ENCODE measurements at places on chromosomes 5 and 9. TPM values are rescaled to one million over a fixed set of nuclear protein-coding genes. Genes with fewer than 3 reads are reported as not detected.

DNA sequence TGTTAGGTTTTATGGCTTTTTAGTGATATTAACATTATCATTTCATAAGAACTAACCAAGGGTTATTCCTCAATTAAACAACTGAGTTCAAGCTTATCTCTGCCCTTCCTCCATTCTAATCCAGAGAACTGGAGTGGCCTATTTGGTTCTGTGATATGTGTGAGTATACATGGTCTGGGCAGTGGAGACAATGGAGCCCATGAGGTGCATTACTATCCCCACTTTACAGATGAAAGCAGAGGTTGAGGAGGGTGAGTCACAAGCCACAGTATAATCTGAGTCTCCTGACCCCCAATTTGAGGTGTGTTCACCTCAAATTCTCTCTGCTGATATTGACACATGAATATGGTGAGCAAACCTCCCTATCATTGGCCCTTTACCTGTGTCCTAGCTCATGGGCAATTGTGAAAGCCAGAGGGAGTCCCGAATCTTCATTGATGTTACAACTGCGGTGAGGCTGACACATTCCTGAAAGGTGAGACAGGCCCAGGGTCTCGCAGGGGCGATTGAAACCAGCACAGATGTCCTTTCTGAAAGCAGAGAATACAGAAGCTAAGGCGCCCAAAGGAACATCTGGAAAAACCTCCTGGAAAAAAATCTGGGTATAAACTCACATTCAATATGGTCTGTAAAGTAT is 217.2 kb downstream of the TARS1 start:
- DNase-seq, result no peak
- H3K27ac ChIP-seq, result no peak overlapping the region
- no peaks in the 10 kb centered on the region for H3K4me1 ChIP-seq
- H3K4me3 ChIP-seq, result no peak overlapping the region
- no peaks in the 10 kb centered on the region for H3K27me3 ChIP-seq
- no peaks in the 10 kb centered on the region for H3K36me3 ChIP-seq

DNA sequence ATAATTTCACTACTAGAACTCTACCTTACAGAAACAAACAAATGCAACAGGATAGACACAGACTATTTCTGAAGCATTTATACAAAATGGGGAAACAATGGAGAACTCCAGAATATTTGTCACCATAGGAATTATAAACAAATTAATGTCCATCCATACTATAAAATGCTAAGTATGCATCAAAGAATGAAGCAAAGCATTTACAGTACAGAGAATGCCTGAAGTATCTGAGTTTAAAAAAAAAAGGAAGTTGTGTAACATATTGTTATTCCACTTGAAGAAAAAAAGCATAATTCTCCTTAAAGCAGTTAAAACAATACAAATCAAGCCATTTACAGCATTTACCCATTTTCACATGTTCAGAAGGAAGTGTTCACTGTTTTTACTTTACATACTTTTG is 53.0 kb downstream of the DROSHA start:
- no peak overlapping the region for H3K27ac ChIP-seq
- DNase-seq, result no peak
- H3K36me3 ChIP-seq, result no peaks in the 10 kb centered on the region
- H3K27me3 ChIP-seq, result no peaks in the 10 kb centered on the region
- H3K4me3 ChIP-seq, result no peak overlapping the region
- H3K4me1 ChIP-seq, result no peaks in the 10 kb centered on the region

DNA sequence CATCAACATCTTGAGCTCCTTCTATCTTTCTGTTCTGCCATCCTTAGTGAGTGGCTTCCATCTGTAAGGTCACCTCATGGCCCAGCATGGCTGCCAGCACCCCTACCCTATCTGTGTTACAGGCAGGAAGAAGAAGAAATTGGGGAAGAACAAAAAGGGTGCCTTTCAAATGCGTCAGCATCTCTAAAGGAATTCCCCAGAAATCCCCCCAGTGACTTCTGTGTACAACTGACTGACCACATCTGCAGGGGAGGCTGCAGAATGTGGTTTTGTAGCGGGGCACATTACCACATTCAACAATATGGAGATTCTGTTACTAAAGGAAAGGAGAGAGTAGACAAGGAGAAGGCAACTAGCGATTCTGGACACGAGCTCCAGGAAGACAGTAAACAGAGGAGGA is 40.1 kb downstream of the ALG2 start:
- peaks cover 4% of the 10 kb centered on the region for H3K4me1 ChIP-seq
- no peaks in the 10 kb centered on the region for H3K36me3 ChIP-seq
- no peaks in the 10 kb centered on the region for H3K27me3 ChIP-seq
- H3K4me3 ChIP-seq, result no peak overlapping the region
- no peak overlapping the region for H3K27ac ChIP-seq

DNA sequence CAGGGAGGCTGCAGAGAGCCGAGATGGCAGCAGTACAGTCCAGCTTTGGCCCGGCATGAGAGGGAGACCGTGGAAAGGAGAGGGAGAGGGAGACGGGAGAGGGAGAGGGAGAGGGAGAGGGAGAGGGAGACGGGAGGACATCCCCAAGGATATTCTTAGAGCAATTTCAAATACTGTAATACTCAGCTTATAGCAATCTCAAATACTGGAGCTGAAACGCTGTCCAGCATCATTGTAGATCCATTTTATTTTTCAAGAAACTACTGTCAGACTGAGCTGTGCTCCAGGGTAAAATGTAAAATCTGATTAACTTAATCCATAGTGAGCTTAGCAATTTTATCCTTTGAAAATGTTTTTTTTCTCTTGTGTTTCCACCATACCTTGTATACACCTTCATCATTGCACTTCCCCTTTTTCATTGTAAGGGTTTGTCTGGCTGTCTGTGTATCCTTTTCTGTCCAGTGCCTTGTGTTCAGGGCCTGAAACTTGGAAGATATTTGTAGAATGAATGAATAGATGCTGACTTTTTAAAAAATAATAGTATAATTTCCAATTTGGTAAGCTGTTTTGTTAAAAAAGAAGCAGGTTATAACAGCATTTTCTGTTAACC is 64.0 kb upstream of the LRRC70 start:
- no peaks in the 10 kb centered on the region for H3K36me3 ChIP-seq
- H3K4me3 ChIP-seq, result no peak overlapping the region
- no peak for DNase-seq
- H3K27me3 ChIP-seq, result no peaks in the 10 kb centered on the region

DNA sequence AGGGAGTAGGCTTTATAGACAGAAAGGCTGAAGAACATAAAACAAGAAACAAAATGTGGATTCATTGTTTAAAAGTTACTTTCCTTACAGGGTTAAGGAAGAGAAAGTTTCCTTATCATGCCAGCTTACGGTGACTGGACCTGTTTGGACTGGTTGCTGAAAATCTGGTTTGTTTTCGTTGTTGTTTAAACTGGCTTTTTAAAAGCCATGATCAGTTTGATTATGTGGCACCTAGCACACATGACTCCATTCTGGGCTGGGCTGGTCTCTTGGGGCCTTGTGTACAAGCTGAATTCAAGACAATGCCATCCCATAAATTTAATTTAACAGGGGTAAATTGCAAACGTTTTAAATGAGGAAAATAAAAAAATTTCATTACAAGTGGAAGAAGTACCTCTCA is 18.4 kb upstream of the ZNF474 start:
- DNase-seq, result no peak
- H3K27ac ChIP-seq, result no peak overlapping the region
- H3K4me1 ChIP-seq, result no peaks in the 10 kb centered on the region
- H3K27me3 ChIP-seq, result no peaks in the 10 kb centered on the region
- H3K36me3 ChIP-seq, result no peaks in the 10 kb centered on the region
- H3K4me3 ChIP-seq, result no peak overlapping the region

GRCh38 chr5:111953351-111954127 is 196.5 kb upstream of the NREP start:
- H3K4me3 ChIP-seq, result no peak overlapping the region
- no peak overlapping the region for H3K27ac ChIP-seq
- no peaks in the 10 kb centered on the region for H3K36me3 ChIP-seq
- H3K4me1 ChIP-seq, result no peaks in the 10 kb centered on the region
- DNase-seq, result no peak

- H3K4me3 ChIP-seq, result no peak overlapping the region
- no peaks in the 10 kb centered on the region for H3K36me3 ChIP-seq
- no peak for DNase-seq
- H3K27me3 ChIP-seq, result no peaks in the 10 kb centered on the region
Measured at GRCh38 chr9:83698976-83699585, 8.7 kb downstream of the UBQLN1 start.

DNA sequence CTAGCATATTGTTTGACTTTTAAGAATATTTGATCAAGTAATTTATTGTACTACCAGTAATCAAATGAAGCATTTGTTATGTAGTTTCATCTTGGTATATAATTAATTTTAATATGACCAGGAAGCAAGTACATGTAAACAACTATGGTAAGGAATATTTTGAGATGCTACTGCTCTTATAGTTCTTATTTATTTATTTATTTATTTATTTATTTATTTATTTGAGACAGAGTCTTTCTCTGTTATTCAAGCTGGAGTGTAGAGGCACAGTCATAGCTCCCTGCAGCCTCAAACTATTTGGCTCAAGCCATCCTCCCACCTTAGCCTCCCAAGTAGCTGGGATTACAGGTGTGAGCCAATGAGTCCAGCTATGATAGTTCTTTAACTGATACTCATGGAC is 8.1 kb downstream of the PPIP5K2 start:
- DNase-seq, result no peak
- no peaks in the 10 kb centered on the region for H3K4me1 ChIP-seq
- H3K27ac ChIP-seq, result no peak overlapping the region
- H3K36me3 ChIP-seq, result no peaks in the 10 kb centered on the region
- no peak overlapping the region for H3K4me3 ChIP-seq

GRCh38 chr9:101311758-101312420 is 72.9 kb downstream of the BAAT start:
- H3K27me3 ChIP-seq, result no peaks in the 10 kb centered on the region
- H3K36me3 ChIP-seq, result no peaks in the 10 kb centered on the region

- H3K27me3 ChIP-seq, result no peaks in the 10 kb centered on the region
- H3K4me3 ChIP-seq, result no peak overlapping the region
- DNase-seq, result no peak
- H3K27ac ChIP-seq, result no peak overlapping the region
- no peaks in the 10 kb centered on the region for H3K4me1 ChIP-seq
Measured at GRCh38 chr5:17001428-17001827, 65.3 kb upstream of the MYO10 start.

The TNFSF8 gene
- total RNA-seq, result 0.91 TPM

The IL4 gene
- not detected for total RNA-seq
